Osteocyte (in vitro differentiated cells): ENCODE measurements at places on chromosomes 3 and 15. TPM values are rescaled to one million over a fixed set of nuclear protein-coding genes. Genes with fewer than 3 reads are reported as not detected.

Gene ADGRG7
- not detected in 2 replicates for total RNA-seq

- peak; percentile 66 for DNase-seq
Measured at GRCh38 chr3:10774129-10774670, 41.8 kb upstream of the SLC6A11 start.

DNA sequence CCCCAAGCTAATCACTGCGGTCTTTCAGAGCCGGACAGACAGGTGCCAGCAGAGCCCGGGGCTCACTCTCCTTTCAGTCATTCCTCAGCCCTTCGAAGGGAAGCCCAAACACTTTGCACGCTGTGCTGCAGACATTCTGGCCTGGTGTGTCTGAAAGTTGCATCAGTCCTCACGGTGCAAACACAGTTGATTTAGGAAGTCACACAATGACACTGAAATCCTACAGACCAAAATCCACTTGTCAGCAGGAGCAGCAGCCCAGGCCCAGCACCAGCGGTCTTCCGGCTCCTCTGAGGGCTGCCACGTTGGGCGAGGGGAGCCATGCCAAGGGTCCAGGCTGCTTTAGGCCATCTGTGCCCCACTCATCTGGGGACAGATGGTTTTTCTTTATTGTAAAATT lies 61.6 kb downstream of the RGMA start:
- DNase-seq: peak; percentile 75

Gene TTLL13
- total RNA-seq: not detected in 2 replicates

DNA sequence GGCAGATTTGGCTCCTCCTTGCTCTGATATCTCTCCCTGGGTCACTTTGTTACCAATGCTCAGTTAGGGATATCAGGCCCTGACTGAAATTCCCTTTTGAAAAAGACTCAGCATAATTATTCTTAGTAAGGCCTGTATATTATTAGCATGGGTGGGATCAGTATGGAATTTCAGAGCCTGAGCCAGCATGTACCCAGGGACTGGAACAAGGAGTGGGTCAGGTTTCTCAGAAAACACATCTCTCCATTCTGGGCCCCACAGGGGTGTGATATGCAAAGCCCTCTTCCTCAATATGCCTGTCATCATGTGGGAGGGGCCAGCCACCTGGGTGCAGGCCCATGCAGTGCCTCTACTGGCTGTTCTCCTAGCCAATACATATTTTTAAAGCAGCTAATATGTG lies 423.2 kb downstream of the EPHB1 start:
- DNase-seq: peak; percentile 68

Gene ISL2
- not detected in 2 replicates for total RNA-seq

GRCh38 chr3:193906849-193907410 lies 229.0 kb upstream of the HES1 start:
- no peak for DNase-seq

GRCh38 chr3:179227349-179227748 lies 23.6 kb downstream of the KCNMB3 start:
- DNase-seq: no peak

GRCh38 chr15:75646944-75647364 lies 758 bp upstream of the SNX33 start:
- no peak for DNase-seq

DNA sequence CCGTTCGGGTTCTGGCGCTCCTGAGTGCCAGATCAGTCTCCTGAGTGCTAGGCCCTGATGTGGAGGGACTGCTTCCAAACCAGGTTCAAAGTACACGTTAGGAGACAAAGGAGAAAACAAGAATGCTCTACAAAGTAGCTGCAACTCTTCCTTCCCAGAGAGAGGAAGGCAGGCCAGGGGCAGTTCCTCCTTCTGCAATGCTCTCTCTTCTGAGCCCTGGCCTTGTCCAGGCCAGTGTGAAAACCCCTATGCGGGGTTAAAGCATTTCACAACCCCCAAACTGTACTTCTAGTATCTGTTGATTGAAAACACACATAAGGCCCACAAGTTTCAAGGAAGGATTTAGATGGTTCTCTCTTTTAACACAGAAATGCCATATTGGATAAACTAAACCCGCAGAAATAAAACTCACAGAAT lies 9.7 kb upstream of the CALML4 start:
- DNase-seq: no peak

DNA sequence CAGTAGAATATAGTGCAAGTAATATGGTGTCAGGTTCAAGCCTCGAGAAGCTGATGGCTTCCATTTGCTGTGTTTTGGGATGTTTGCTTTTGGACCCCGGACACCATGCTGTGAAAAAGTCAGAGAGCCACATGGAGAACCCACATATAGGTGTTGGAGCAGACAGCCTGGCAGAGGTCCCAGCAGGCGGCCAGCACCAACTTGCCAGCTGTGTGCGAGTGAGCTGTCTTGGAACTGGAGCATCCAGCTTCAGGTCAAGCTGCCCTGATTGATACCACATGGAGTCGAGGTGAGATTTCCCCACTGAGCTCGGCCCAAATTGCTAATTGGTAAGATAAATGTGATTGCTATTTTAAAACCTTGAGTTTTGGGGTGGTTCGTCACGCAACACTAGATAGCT lies 185.7 kb upstream of the TBL1XR1 start:
- DNase-seq: no peak

DNA sequence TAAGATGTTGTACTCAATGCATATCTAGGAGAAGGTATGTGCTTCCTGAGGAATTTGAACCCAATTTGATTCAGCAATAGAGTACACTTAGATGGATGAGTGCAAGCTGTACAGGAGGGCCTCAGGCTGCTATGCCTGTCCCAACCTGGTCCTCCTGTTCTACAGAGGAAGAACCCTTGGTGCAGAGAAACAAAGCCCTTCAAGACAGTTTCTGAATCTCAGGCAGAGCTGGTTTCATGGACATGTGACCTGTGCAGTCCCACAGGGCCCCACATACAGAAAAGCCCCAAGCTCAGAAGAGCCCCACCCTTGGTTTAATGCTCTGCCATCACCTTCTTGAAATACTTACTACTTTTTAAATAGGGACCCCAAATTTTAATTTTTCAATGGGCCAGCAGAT lies 15.3 kb downstream of the FOXP1 start:
- no peak for DNase-seq

Gene C3orf22
- not detected in 2 replicates for total RNA-seq

- no peak for DNase-seq
Measured at GRCh38 chr3:168608926-168609325, 513.2 kb upstream of the GOLIM4 start.

GRCh38 chr3:124078953-124079911 lies 87.3 kb upstream of the ROPN1 start:
- DNase-seq: no peak

DNA sequence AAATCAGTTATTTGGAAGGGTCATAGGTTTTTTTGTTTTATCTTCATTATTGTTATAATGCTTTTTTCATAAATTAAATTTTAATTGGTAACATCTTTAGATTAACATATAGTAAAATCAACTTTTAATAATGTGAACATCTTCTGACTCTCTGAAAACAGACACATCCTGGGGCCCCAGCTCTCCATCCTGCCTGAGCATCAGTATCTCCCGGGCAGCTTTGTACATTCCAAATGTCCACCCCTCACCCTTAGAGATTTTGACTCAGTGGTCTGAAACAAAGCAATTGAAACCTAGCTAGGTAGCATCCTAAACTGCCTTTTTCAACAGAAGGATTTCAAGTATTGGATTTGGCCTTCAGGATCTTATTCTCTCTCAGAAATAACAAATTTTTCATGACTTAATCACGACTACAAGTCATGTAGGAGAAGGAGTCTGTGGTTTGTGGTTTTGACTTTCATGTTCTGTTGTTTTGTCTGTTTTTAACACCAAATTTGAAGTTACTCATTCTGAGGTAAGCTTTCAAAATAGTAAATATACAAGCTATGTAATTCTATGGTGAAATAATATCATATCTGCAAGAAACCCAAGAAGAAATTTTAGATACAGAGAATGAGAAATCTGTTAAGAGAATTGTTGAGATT lies 147.3 kb upstream of the UBE2E2 start:
- DNase-seq: no peak

Gene PLCH1
- not detected in 2 replicates for total RNA-seq

Gene GOLGA8O
- 2.4 and 2.5 TPM in 2 replicates for total RNA-seq

DNA sequence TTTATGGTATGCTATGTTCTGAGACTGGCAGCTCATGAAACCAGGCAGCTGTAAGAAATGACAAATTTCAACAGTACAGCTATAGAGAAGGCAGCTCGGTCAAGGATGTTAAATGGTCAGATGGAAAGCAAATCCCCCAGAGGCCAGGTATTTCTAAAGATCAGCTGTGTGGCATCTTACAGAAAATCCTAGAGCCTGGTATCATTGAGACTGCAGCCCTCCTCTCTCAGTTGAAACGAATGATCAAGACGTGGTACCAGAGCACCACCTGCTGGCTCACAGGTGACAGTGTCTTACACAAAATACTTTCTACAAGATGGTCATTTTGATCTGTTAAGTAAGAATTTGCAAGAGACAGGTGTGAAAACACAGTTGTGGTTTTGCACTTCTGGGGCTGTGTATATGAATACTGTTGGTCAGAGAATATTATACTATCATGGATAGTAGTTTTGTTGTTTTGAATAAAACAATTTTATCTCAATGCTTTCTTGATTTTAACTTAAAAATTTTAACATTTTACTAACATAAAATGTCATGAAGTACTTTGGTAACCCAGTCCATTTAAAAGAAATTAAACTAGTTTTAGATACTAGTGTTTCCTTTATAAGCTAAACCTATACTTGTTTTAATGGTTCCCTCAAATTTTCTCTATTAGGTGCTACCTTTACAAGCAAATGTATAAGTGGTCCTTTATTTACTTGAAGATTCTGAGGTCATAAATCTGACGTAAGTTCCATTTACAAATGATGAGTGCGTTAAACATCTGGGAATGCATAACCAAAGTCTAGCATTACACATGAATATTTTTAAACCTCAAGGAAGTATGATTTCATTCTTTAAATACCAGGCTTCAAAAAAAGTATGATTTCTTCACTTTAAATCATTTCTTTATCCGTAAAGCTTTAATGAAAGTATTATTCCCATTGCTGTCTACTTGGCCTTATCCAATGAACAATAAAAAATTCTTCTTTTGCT lies 121.8 kb downstream of the PDZRN3 start:
- no peak for DNase-seq

Gene ZCWPW2
- total RNA-seq: 1.2 and 1.9 TPM in 2 replicates

DNA sequence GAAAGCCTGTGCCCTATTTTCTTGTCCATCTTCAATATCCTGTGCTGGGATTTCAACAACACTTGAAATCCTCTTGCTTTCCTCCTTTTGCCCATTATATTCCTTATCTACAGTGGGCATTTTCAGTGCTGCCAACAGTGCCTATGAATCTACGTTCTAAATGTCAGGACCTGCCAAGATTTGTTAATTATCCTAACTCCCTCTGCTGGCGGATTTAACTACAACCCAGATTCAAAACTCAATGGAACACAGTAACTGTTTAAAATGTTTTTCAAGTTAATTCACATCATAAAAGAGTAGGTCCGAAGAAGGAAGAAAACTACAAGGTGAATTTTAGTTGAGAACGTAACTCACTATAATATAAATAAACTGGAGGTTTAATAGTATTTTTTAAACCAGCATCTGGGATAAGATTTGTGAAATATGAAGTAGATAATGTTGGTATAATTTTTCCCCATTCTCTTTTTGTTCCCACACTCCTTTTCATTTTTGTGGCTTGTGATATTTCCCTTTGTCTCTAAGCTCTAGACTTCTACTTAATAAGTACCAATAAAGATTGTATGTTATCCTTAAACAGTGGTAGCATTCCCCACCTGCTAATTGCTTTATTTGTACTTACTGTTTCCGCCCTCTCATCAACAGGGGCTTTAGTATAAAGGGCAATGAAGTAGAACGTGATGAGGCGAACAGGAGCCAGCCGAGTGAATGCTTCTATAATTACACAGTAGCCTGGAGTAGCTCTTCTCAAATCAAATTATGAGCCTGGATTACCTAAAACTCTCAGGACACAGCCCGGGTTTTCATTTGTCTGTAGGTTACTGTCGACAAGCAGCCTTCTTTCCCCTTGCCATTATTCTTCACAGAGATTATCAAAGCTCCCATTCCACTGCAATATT lies 302.5 kb upstream of the ATP11B start:
- no peak for DNase-seq

Gene GRM7
- not detected in 2 replicates for total RNA-seq

Gene REC114
- not detected in 2 replicates for total RNA-seq

GRCh38 chr3:10721101-10721500 lies 94.9 kb upstream of the SLC6A11 start:
- DNase-seq: peak; percentile 53

- DNase-seq: no peak
Measured at GRCh38 chr3:57654267-57654666, 38.6 kb downstream of the DENND6A start.

DNA sequence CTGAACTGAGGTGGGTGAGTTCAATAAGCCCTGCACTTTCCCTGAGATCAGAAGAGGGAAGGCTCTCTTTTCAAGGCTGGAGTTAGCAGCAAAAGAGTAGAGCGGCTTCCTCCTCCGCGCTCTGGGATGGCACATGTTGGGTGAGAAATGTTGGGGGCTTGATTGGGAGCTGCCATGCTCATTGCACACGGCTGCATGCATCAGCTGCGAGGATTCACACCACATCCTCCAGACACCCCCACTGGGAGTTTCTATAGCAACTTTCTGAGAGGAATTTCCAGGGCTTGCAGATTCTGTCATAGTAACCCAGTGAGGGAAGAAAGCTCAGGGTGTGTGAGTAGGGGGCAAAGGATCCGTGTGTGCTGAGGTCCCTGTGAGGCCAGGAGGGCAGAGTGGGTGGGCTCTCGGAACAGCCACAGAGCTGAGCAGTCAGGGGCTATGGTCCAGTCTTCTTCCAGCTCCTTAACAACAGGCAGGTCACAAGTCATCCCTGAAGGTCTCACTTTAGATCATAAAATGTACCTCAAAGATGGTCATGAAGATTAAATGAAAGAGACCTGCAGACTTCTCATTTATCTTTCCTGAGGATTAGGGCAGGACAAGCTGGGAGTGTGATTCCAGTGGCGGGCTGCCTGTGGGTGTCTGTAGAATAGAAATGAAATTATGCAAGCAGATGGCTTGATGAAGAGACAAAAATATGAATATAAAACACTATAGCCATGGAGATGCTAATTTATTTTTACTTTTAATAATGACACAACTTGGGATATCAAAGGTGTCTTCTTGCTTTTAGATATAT lies 75.7 kb upstream of the CHRNA7 start:
- no peak for DNase-seq

DNA sequence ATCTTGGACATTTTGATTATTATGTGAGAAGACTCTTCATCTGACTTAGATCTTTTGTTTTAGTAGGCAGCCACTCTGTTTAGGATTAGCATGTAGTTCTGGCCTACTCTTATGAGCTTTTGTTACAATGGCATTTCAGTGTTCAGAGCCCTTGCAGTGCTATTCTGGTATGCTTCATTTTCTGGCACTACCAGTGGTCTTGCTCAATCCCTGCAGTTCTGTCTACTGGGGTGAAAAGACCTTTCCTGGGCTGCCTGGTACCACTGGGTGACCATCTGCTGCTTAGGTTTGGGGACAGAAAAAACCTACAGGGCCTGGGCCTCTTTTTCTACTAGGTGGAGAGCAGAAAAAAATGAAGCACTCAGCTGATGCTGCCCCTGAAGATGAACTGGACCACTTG lies 42.5 kb downstream of the IL16 start:
- DNase-seq: no peak

Gene GAP43
- 2.3 and 3.2 TPM in 2 replicates for total RNA-seq
